Cerebellar nuclear complex (tissue), 1 donor: ENCODE measurements at places on chromosomes 1 and 21.

DNA sequence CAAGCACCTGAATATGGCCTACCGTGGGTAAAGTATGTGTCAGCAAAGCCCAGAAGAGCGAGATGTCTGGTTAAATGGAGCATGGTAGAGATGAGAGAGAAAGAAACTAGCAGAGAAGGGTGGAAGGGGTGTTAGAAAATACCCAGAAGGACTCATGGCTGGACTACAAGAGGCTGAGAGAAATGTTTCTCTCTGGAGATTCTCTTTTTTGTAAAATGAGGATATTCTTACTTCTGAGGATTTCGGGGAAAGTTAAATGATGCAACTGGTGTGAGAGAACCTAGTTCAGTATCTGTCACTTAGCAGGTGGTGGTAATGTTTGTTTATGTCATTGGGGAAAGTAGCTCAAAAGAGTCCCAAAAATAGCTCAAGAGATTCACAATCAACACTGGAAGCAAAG lies 7.2 kb upstream of the EPS15 start:
- no peak for DNase-seq

DNA sequence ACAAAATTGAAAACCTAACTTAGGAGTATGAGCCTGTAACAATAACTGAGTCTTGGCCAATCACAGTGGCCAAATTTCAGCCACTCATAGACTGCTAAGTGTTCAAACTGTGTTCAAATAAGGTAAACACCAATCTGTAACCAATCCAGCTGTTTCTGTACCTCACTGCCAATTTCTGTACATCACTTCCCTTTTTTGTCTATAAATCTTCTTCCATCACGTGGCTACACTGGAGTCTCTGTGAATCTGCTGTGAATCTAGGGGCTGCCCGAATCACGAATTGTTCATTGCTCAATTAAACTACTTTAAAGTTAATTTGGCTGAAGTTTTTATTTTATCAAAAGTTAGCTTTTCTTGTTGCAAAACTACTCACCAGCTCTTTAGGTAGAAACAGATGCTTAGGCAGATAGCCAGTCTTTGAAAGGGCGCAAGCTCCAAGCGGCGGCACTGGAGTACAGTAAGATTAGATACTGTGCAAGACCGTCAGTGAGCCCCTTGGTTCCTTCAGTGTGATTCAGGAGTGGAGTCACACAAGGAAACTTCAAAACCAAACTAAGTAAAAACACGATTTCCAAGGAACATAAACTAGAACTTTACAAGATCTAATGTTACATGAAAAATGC lies 43.2 kb upstream of the ADGRL2 start:
- DNase-seq, result no peak

GRCh38 chr1:37714689-37715088 lies 22.4 kb downstream of the CDCA8 start:
- no peak for DNase-seq

GRCh38 chr1:181969902-181970301 lies 91.6 kb downstream of the ZNF648 start:
- DNase-seq, result no peak

DNA sequence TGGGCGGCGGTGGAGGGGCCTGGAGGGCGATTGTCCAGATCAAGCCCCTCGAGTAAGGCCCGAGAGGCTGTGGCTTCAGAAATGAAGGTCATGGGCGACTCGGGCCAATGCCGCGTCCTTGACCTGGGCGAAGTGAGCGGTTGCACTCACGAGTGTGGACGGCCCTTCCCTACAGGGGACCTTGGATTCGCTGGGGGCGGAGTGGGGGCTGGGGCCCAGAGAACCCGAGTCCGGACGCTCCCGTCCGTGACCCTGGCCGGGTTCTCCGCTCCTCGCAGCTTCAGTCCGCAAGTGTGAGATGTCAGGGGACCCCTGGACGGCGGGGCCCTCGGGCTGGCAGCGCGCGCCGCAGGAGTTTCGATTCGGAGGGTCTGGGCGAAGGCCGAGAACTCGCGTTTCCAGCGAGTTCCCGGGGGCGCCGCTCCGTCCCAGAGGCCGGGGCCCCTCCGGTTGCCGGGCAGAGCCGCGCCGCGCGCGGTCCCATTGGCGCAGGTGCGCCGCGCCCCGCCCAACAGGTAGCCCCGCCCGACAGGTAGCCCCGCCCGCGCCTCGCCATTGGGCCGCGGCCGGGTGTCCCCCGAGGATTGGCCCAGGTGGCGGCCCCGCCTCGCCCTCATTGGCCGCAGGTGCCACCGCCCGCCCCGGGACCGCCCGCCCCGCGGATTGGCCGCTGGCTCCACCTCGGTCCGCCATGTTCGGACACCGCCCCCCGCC lies at the start of gene PRKCZ:
TSS of gene PRKCZ (plus strand) at position 694 of the 714 bp plus-strand sequence. CDS start 220 bp downstream, outside the sequence.
- peak; percentile 40 for DNase-seq

DNA sequence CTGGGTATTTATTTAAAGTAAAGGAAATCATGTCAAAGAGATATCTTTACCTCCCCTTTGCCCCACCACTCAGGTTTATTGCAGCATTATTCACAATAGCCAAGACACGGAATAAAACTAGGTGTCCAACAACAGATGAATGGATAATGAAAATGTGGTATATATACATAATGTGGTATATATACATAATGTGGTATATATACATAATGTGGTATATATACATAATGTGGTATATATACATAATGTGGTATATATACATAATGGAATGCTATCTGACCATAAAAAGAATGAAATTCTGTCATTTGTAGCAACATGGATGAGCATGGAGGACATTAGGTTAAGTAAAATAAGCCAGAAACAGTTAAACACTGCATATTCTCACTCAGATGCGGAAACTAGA lies 262.6 kb upstream of the PLXNA2 start:
- no peak for DNase-seq

GRCh38 chr1:34645919-34646318 lies 108.9 kb upstream of the GJB5 start:
- DNase-seq, result no peak
